Suppressor macrophage treated with lipopolysaccharide for 4 hours (primary cell): ENCODE measurements at places on chromosomes 5 and 9.

- no peak for DNase-seq
Measured at GRCh38 chr5:39955156-39955555, 530.4 kb upstream of the DAB2 start.

DNA sequence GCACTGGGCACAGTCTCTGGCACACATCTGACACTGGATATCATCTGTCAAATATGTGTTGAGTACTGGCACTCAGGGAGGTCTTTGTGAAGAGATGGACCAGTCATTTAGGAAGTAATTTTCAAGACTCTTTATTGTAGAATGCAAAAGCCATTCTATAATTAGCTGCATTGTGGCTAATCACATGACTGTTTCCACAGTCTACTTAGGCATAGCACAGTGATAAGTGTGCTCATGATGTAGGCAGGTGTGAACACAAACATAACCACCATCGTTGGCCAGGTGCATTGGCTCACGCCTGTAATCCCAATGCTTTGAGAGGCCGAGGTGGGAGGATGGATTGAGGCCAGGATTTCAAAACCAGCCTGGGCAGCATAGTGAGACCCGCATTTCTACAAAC, 62.2 kb downstream of the CFAP77 start:
- DNase-seq: no peak

DNA sequence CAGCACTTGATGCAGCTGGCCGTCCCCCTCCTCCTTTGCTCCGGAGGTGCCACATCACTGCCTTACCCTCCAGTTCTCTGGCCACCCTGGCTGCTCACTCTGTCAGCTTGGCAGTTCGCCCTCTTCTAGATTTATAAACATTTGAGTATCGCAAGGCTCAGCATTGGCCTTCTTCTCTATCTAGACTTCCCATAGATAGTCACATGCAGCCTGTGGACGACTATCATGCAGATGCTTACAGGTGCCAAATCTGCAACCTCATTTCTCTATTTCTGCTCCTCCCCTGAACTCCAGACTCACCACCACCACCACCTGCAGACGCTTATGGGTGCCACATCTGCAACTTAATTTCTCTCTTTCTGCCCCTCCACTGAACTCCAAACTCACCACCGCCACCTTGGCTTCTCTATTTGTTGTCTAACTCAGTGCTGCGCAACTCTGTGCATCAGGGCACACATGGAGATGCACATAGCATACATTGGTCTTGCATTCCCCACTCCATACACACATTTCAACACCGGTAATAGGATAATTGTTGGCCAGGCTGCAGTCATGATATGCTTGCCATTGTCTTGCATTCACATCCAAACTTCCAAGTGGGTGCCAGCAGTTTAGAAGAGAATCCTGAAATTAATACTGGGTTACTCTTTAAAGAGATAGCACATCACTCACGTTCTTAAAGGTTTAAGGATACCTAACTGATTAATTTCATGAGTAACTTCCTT, 1.9 kb upstream of the DAP start:
- DNase-seq: no peak

DNA sequence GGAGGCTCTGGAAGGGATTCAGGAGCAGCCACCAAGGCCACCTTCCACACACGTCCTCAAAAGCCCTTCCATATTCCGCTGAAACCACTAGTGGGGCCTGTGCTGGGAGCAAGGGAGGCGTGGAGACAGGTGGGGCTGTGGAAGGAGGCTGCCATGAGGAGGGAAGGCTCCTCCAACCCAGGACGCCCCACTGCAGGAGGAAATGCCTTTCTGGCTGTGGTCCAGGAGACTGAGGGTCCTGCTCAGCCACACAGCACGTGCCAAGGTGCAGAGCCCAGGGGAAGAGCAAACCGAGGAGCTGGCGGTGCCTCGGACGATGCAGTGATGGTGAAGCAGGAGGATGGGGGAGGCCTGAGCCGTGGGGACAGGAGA, 49.5 kb downstream of the ADAMTS2 start:
- no peak for DNase-seq

- DNase-seq: peak; percentile 63
Measured at GRCh38 chr9:32551276-32552051, 663 bp upstream of the SMIM27 start.

- DNase-seq: no peak
Measured at GRCh38 chr9:127721391-127721821, 5.5 kb downstream of the TTC16 start.

- DNase-seq: no peak
Measured at GRCh38 chr5:140215276-140215675, 40.3 kb downstream of the CYSTM1 start.

DNA sequence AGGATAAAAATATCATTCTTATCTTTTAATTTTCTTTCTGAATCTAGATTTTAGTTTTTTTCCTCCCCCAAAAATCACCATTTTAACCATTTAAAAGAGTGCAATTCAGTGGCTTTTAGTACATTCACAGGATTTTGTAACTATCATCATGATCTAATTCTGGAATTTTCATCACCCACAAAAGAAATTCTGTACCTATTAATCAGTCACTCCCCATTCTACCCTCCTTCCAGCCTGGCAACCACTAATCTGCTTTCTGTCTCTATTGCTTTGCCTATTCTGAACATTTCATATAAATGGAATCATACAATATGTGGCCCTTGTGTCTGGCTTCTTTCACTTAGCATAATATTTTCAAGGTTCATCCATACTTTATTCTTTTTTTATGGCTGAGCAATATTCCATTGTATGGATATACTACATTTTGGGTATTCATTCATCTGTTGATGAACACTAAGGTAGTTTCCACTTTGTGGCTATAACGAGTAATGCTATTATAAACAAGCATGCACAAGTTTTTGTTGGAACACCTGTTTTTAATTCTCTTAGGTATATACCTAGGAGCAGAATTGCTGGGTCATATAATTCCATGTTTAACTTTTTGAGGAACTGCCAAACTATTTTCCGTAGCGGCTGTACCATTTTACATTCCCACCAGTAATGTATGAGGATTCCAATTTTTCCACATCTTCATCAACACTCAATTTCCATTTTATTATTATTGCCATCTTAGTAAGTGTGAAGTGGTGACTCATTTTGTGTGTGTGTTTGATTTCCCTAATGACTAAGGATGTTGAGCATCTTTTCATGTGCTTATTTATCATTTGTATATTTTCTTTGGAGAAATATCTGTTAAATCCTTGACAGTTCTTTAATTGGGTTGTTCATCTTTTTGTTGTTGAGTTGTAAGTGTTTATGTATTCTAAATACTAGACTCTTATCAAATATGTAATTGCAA, 340.3 kb downstream of the CWC27 start:
- no peak for DNase-seq

GRCh38 chr5:37807621-37808301, 32.1 kb downstream of the GDNF start:
- no peak for DNase-seq

GRCh38 chr5:96835791-96836191, 28.0 kb upstream of the ERAP1 start:
- no peak for DNase-seq

- DNase-seq: no peak
Measured at GRCh38 chr9:133536080-133536479, 1.6 kb downstream of the ADAMTSL2 start.

- DNase-seq: no peak
Measured at GRCh38 chr5:125326150-125326510, 579.7 kb upstream of the ZNF608 start.

- no peak for DNase-seq
Measured at GRCh38 chr5:30838936-30839496, 354.5 kb upstream of the CDH6 start.

- DNase-seq: no peak
Measured at GRCh38 chr5:1510631-1511030, 13.1 kb downstream of the LPCAT1 start.

GRCh38 chr5:154885439-154885838, 27.0 kb downstream of the CNOT8 start:
- peak; percentile 29 for DNase-seq

- no peak for DNase-seq
Measured at GRCh38 chr5:157116483-157116954, 7.7 kb upstream of the HAVCR2 start.

- no peak for DNase-seq
Measured at GRCh38 chr5:25006734-25007133, 362.0 kb upstream of the CDH10 start.

DNA sequence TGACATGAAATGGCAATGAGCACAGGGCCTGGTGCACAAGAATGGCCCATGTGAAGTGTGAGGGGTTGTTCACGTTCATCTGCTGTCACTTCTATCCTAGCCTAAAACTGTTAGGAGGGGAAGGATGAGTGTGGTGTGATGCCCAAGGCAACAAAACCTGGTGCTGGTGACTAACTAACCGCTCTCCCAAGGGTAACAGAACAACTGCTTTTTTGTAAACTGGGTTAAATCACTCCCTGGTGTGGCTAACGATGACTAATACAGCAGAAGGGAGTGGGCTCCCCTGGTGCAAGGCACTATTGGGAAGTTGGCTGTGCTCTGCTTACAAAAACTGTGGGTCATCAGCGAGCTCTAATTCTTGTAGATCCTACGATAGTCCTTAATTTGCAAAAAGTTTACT, 103.2 kb upstream of the VCAN start:
- DNase-seq: peak; percentile 93

DNA sequence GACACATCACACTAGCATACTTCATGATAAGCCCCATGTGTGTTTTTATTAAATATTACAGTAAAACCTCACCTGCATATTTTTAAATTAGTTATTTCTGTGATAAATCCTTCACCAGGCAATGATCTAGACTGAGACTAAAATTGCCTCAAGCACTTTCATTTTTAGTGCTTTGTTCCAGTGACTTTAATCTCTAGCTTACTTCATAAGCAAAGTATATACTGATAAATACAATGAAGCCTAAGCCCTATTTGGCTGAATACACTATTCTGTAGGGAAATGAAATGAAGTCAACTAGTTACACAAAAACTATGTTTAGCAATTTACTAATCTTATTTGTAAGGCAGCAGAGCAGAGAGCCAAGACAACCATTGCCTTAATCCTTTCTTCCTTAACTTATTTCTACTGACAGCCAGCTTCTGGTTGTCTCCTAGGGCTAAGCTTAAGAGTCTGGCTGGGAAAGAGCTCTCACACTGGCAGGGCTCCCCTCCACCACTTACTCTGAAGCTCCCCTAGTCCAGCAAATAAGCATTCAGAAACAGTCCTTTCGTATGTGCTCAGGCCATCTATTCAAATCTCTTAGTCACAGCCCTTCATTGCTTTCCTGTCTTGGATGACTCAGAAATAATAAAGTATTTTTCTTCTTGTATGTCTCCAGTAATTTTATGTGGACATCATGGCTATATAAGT, 31.4 kb upstream of the MTAP start:
- DNase-seq: no peak

GRCh38 chr9:89359751-89360261, 41.5 kb downstream of the SECISBP2 start:
- DNase-seq: no peak

- DNase-seq: no peak
Measured at GRCh38 chr5:136232316-136232715, 39.4 kb upstream of the SMIM32 start.

DNA sequence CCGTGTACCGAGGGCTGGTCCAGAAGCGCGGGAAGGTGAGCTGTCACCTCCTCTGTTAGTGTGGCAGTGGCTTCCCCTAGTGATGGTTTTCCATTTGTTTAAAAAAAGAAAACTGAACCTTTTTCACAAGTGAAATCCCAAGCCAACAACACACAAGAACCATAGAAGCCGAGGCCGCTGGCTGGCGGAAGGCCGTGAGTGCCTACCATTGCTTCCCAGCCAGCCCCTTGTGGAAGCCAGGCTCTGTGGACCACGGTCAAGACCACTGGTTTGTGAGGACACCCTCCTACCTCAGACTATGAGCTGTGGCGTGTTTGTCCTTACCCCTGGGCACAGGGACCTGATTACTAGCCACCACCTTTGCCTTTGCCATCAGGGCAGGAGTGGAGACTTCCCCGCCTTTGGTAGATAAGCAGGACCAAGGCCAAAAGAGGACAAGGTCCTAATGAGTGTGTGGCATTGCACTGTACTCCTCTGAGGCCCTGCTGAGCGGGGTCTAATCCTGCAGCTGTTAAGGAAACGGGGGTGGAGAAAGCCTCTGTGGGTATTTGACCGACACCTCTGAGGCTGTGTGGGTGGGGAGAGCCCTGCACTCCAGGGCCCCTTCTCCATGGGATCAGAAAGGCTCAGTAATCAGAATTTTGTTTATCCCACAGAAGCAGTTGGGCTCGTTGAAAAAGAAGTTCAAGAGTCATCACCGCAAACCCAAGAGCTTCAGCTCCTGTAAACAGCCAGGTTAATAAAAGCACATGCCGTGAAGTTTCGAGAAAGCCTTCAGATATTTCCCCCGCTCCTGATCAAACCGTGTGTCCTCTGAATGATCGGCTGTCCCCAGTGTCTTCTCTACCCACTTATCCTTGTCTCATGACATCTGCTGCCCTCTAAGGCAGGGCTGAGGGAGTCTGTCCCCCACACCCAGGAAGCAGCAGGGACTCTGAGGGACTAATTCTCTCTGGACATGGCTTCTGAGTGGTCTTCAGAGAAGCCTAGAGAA, 4.3 kb downstream of the SURF2 start:
- DNase-seq: no peak

GRCh38 chr5:110865400-110866094, 126.7 kb downstream of the SLC25A46 start:
- no peak for DNase-seq

DNA sequence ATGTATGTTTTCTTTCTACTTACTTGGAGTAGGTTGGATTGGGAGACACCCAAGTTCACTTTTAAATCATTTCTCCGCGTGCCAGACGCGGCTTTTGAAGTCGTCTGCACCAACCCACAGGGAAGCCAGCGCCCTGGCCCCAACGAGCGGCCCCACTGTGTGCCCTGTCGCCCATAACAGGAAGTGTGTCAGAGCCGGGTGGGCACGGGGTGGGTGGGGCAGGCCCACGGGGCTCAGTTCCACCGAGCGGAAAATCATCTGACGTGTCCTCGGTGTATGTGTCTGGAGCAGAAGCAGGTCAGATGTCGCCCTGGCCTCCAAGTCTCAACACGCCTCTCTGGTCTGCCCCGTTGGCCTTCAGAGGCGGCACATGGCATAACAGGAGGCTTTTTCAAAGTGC, 22.7 kb upstream of the SMIM23 start:
- no peak for DNase-seq

GRCh38 chr5:136730426-136730825, 365.1 kb upstream of the TRPC7 start:
- no peak for DNase-seq

GRCh38 chr5:134138416-134139376, 24.2 kb downstream of the TCF7 start:
- no peak for DNase-seq

GRCh38 chr5:40877371-40877988, 31.8 kb upstream of the C7 start:
- no peak for DNase-seq

DNA sequence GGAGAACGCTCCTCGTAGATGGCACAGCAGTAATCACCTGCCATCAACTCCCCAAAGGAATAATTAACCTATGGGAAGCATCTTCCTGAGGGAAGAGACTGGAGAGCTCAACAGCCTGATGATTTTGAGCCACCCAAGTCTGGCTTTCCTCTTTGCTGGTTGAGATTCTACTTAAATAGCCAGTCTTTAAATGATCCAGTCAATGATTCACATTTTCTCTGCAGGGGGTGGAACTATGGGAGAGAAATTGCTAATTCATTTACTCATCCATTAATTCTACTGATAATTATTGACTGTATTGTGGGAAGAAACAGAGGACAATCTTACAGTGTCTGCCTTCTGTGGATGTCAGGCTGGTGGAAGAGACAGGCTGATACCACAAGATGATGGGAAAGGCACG, 355.0 kb upstream of the PANK3 start:
- DNase-seq: no peak
